ENCODE measurements at places on chromosomes 5 and 9.

- no peak for DNase-seq
These were observed 129.2 kb downstream of the MED27 start for GRCh38 chr9:131950487-131950886.

DNA sequence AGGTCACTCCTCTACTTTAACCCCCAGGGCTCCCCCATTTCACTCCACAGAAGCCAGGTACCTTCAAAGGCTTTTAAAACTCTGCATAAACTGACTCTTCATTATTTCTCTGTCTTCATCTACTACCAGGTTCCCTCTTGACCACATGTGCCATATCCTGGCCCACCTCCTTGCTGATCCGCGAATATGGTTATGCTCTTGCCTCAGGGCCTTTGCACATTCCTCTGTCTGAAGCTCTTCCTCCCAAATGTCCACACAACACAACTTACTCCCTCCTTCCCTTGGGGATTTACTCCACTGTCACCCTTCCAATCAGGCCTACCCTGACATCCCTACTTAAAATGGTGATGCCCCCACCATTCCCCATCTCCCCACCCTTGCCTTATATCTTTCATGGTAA, 134.6 kb upstream of the ANKRD55 start:
- DNase-seq, result no peak

GRCh38 chr5:168328814-168329213, 37.4 kb downstream of the WWC1 start:
- no peak for DNase-seq

DNA sequence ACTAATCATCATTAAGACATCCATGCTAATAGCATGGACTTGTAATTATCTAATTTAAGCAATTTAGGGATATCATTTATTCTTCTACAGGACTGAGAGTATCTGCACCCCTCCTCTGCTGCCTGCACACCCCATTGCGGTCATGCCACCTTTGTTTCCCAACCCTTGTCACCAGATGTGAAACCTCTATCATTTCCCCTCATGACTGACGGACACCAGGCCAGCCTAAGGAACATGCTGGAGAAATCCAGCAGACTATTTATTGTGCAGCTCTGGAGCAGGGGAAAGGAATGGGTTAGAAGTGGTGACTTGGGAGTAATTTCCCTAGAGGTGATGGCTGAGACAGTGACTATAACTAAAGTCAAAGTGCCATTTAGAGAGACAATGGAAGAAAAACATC, 40.7 kb downstream of the UGCG start:
- DNase-seq, result no peak

GRCh38 chr9:93120846-93121315, 13.2 kb downstream of the NINJ1 start:
- DNase-seq, result no peak

- no peak for DNase-seq
These were observed 244.0 kb downstream of the ARHGAP26 start for GRCh38 chr5:143014017-143014651.

DNA sequence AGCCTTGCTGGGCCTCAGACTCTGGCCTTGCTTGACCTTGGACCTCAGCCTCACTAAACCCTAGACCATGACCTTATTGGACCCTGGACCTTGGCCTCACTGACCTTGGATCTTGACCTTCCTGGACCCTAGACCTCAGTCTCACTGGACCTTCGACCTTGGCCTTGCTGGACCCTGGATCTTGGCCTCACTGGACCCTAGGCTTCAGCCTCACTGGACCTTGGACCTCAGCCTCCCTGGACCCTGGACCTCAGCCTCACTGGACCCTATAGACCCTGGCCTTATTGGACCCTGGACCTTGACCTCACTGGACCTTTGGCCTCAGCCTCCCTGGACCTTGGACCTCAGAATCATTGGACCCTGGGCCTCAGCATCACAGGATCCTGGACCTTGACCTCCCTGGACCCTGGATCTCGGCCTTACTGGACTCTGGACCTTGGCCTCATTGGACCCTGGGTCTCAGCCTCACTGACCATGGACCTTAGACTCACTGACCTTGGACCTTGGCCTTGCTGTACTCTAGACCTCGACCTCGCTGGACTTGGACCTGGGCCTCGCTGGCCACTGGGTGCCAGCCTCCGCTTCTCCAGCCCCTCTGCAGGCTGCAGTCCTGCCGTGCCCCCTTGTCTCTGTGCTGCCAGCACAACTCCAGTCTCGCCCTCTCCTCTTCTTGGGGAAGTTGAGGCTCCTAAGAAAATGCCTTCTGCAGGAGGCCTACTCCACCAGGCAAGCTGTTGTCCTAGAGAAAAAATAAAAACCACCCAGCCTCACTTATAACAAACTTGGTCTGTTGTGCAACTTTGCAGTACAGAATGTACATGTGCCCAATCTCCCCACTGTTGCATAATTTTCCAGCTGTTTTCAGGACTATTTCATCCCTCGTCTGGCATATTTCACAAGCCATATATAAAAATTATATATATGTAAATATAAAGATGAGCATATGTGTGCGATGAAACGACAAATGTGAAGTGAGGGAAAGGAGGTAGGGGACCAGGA, 11.0 kb upstream of the ADAMTS2 start:
- DNase-seq, result no peak

DNA sequence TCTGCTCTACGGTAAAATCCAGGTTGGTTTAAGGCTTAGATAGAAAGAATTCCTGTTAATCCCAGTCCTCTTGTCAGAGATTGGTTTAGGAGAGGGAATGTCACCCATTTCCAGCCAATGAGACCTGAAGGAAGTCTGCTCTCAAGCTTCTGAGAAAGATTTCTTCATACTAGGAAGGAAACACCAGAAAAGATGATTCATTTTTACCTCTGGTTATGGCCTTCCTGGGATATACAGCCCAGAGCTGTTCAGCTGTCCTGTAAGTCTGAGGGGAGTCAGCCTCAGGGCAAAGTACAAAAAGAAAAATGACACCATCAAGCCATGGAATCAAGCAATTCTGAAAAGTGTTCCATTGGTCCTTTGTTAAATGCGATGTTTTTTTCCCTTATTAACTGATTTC, 18.6 kb upstream of the CFAP95 start:
- DNase-seq, result no peak

DNA sequence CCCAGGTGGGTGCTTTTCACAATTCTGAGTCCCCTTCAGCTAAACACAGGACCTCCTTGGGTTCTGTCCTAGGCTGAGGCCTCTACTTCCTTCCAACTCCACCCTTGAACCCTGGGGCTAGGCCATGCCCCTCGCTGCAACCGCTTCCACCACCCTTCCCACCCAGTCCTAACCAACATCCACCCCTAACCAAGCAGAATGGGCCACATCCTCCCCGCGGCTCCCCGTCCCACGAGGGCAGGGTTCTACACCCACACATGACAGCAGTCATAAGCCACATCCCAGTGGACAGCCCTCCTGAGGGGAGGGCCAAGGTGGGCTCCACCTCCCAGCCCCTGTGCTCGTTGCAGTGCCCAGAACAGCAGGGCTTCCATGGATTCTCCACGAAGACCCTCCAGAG, 65.8 kb downstream of the SHB start:
- DNase-seq, result no peak

GRCh38 chr5:127089191-127089590, 15.9 kb upstream of the C5orf63 start:
- DNase-seq, result no peak

- no peak for DNase-seq
These were observed 79.7 kb downstream of the MED27 start for GRCh38 chr9:131999692-132000551.

- DNase-seq, result no peak
These were observed 302.1 kb downstream of the PARP8 start for GRCh38 chr5:50968356-50969149.

- DNase-seq, result no peak
These were observed 280.6 kb downstream of the NR2F1-AS1 start for GRCh38 chr5:93300309-93300923.

DNA sequence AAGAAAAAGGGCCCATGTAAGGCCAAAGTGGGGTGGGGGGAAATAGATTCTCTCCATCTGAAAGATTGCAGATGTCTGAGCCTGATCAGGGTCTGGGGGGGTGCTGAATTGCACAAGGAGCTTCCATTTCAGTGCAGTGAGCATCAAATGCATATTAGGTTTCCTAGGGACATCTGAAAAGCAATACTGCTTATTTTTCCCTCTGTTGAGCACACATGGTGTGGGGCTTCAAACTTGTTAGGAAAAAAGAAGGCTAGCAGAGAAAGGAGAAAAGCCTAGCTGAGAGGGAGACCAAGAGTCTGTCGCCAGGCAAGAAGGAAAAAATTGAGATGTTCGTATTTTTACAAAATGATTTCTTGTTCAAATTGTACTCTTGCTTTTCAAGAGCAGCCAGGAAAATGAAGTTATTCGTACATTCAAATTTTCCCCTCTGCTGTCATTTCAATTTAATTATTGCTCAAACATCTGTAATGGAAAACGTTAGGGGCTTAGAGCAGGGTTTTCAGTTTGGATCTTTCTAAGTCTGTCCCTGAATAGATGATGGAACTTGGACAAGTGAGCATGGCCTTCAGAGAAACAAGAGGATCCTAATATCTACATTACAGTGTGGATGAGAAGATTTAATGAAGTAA, 191.9 kb upstream of the GAS1 start:
- no peak for DNase-seq

DNA sequence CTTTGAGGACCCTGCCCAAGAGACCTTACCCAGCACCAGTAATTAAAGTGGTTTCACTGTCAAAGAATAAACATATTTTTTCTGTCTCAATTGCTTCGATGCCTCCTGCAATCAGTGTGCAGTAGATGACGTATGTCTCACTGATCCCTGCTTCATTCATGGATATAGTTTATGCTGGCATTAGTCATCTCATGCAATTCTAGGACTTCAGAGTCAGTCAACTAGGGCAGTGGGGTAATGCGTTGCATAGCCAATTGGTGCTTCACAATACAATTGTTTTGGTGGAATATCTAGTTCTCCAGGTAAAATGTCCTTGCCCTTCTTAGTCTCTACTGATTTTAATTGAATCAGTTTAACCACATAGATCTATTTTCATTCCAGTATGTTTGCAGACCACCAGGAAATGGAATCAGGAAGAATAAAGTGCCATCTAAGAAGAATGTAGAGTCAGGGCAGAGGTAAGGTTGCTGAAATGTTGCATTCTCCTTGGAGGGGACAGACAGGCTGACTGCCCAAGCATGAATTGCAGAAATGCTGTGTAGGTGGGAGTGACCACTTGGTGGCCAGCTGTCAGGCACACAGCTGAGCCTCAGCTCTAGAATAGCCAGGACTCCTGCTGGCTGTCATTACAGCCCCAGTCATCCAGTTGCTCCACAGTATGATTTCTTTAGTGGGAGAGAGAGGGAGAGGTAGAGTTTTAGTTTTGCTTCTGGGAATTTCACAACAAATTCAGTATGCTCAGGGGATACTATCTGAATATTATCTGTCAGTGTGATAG, 73.5 kb upstream of the MEGF10 start:
- no peak for DNase-seq

DNA sequence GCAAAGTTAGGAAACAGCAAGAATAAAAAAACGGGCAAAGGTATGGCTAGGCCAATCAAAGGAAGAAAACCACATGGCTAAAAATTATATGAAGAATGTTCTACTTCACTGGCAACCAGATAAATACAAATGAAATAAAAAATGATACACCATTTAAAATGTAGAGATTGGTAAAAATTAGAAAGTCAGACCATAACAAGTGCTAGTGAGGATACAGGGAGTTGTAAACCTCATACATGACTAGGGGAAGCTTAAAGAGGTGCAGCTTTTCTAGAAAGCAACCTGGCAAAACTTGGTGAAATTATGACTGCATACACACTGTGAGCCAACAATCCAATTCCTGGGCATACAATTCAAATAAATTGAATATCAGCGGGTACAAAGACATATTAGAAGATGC, 119.0 kb upstream of the LIFR start:
- DNase-seq, result no peak

DNA sequence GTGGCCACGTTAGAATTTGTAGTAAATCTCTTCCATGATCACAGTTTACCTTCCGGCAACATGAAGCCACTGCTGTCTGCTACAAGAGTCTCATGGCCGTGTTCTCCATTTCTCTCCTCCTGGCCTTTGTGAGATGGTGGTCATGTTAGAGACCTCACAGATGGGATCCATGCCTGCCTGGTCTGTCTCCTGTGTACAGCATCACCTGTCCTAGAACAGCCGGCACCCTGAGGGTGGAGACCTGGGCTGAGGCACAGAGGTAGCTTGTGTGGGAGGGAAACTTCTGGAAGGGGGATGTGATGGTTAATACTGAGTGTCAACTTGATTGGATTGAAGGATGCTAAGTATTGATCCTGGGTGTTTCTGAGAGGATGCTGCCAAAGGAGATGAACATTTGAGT, 3.1 kb upstream of the FCN2 start:
- DNase-seq, result no peak

- DNase-seq, result no peak
These were observed 14.3 kb downstream of the ZBTB34 start for GRCh38 chr9:126874546-126875314.

DNA sequence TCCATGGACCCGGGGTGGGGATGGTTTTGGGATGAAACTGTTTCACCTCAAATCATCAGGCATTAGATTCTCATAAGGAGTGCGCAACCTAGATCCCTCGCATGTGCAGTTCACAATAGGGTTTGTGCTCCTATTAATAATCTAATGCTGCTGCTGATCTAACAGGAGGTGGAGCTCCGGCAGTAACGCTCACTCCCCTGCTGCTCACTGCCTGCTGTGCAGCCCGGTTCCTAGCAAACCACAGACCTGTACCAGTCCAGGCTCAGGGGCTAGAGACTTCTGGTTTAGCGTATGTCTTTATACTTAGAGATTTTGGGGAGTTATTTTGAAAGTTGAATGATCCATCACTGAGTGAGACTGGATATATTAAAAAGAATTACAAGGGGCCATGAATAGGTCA, 50.2 kb downstream of the RICTOR start:
- DNase-seq, result no peak

DNA sequence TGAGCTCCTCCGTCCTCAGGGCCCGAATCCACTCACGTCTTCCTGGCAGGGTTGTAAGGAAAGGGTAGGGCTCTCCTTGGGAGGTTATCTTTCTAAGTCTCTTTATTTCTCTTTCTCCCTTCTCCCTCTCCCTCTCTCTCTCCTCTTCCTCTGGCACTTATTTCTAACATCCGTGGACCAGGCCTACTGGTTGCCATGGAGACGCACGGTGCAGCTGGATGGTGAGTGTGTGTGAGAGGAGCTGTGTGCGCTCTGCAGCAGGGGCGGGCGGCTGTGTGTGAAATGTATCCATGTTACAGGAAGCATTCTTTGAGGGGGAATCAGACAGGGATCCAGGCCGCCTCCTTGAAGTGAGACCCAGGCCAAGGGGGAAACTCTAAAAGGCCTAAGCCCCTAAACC, 32.2 kb downstream of the PCDH1 start:
- DNase-seq, result no peak

DNA sequence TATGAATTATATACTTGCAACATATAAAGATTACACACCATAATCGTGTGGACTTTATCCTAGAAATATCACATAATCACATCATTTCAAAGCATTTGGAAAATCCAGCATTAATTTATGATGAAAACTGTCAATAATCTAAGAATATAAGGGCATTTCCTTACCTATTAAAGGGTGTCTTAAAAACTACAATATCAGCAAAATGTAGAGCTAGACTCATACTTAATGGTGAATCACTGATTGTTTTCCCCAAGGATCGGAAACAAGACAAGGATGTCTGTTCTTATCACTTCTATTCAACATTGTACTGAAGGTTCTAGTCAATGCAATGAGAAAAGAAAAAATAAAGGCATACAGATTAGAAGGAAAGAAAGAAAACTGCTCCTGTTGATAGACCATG, 8.0 kb upstream of the SREK1 start:
- DNase-seq, result no peak
